NCI-H774 (cell line): ENCODE measurements at places on chromosomes 4 and X.

DNA sequence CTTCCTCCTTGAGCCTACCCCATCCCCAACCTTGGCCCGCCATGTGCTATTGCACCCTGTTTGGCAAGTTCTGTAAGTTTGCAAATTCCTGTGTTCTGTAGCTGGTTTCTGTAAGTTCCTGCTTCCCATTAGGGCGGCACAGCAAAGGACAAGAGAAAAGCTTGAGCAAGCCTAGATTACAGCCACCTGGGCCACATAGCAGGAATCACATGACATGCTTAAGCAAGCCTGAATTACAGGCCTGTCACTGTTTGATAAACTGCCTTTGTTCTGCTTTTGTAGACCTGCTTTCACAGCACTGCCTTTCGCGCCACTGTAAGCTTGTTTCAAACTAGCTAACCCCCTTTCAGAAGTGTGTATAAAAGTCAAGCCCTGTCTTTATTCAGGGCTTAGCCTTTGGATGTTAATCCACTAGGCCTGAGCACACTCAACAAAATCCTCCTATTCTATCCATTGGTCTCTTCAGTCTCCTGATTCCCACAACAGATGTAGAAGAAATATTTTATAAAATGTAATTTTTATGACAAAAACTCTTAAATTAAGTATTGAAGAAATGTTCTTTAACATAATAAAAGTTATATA is 906.8 kb upstream of the NDST4 start:
- DNase-seq = no peak

DNA sequence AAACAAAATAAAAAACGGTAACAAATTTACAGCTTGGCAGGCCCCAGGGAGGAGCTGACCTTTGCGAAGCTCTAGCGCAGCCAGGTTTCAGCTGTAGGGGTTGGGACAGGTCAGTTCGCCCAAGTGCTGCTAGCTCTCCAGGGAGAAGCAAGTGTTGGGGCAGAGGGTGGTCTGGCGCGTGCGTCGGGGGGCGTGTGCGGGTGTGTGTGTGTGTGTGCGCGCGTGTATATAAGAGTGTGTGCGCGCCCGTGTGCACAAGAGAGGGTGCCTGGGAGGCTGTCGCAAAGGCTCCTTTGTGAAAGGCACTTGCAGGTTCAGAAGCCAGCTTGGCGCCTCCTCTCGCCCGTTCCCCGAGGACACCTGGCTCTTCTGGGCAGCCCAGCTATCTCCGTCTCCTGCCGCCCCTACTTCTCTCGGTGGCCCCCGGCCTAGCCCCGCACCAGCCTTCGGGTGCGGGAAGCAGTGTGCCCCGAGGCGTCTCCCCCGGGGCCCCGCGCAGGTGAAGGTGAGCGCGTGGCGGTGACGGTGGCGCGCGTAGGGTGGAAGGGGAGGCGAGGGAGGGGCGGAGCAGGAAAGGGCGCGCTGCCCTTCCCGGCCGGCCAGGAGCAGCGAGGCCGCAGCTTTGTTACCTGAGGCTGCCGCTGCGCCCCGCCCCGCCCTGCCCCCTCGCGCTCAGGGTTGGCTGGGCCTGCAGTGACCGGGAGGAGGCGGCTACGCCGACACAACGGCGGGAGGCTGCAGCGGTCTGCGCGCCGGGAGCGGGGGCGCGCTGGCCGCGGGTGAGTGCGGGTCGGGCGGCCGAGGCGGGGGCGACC is at the start of gene FHDC1:
Gene FHDC1 (plus strand): TSS at position 693 of the 815 bp plus-strand sequence. CDS start 6,735 bp downstream, outside the sequence.
- peak; percentile 50 for DNase-seq

DNA sequence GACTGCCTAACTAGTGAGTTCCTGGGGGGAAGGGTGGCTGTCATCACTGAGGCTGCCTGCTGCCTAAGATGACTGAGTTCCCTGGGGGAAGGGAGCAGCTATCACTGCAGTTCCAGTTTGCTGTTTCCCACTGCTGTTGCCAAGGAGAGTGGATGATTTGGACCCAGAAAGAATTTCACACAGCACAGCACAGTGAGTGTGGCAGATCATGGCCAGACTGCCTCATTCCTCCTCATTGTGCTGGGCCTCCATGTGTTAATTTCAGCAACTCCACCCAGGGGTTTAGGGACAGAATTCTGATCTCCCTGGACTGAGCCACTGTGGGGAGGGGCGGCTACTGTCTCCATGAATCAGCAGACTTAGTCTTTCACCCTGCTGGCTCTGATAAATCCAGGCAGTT is 125.0 kb downstream of the TEX13C start:
- DNase-seq = no peak

DNA sequence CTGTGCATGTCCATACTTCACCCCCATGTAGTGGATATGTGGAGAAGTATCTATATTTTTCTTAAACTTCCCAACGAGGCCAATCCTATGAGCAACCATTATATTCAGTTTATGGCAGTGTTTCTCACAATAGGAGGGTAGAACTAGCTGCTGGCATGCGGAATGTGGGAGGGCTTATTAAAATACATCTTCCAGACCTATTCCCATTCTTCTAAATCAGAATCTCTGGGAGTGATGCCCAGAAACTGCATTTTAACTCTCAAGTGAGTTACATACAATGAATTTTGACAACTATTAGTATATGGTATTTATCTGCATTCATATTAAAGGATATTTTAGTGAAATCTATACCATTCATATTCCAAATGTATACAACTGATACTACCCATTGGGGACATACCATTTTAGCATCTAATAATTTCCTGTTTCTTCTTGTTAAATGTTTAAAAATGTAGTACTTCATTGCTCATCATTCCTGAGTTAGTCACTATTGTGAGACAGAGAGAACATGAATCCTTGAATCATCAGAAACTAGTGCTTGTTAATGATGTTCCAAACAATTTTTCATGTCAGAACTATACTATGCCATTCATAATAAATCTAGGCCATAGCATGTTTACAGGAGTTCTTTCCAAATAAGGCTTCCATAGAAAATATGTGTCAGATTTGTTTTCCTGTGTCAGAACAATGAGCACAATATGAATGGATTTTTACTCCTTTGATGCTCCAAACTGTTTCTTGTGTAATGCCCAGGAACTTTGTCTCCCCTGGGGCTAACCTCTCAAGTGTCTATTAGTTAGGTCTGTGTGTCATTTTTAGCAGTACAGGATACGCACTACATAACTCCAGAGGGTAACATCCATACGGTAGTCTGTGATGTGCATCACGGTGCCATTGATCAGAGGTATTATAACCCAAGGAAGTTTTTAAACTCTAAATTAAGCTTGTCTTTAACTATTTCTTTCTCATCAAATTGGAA is 198.8 kb upstream of the BMP3 start:
- no peak for DNase-seq

GRCh38 chrX:15973299-15973698 is 118.7 kb upstream of the AP1S2 start:
- DNase-seq = no peak

DNA sequence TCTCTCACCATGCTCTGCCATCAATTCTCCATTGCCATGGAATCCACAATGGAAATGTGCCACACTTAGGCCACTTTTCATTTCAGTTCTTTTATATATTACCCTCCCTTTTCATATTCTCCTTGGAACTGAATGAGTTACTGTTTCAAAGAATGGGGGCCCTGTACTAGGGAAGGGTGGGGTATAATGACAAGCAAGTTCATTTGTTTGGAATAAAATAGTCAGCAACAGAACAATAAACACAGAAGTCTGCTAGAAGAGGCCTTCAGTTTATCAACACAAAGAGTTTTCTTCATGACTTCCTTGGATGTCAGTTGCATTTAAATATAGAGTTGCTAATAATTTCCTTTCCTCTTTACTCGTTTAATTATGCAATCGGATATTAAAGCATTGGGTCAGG is 478.3 kb upstream of the FTHL17 start:
- no peak for DNase-seq

GRCh38 chr4:144547678-144548298 is 98.2 kb upstream of the HHIP start:
- no peak for DNase-seq

DNA sequence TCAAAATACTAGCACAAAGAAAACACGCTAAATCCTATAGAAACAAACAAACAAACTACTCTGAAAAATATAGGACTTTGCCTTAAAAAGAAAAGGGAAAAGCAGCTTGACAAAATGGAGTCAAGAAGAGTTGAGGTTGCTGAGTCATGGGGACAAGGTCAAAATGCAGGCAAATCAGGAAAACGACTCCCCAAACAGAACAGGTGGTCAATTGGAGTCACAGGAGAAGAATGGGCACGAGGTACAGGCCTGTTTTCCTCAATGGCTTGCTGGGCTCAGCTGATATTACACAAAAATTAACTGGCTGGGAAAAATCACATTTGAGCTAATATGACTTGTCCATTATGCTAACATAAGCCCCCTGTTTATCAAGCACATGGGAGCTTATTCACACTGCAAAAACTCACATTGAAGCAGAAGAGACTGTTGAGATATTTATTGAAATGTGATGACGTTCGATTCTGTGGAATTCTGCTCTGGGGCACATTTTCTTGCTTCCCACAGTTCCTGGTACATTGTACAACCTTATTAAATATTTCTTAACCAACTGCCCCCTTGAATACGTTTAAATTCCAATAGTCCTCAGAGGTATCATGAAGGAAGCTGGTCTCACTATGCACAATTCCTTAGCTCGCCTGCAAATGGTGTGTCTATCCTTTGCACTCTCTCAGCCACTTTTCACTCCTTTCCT is 1622.1 kb downstream of the STIM2 start:
- DNase-seq = no peak

DNA sequence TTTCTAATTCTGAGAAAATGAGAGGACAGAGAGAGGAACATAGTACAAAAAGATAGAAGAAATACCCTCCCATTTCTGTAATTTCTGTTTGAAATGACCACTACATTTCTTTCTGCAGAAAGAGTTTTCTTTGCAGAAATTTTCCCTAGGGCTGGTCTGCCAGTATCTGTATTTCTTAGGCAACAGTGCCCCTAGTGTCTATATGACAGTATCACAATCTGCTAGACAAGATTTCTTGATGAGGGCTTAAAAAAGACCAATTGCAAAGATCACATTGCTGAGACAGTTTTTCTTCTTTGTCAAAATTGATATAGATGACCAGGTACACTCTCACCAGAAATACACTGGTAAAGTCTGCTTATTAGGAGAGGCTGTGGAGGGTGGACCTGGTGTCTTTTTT is 81.0 kb upstream of the ZDHHC15 start:
- DNase-seq = peak; percentile 2

DNA sequence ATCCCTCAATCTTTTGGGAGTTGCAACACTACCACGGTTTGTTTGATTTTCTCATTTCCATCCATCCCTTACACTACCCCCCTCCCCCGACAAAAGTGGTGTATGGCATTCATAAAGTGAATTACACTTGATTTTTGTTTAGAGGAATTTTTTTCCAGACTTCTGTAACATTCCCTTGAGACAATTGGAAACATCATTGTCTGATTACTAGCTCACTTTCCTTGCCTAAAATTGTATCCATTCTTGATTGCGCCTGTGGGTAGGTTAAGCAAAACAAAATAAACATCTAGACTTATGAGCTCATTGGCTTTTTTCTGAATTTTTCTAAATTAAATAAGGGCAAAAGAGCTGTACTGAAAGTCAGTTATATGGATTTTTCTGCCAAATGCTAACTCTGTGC is 3.5 kb downstream of the GPC3 start:
- DNase-seq = no peak

GRCh38 chr4:1988327-1988724 is 20.4 kb downstream of the NELFA start:
- DNase-seq = no peak

DNA sequence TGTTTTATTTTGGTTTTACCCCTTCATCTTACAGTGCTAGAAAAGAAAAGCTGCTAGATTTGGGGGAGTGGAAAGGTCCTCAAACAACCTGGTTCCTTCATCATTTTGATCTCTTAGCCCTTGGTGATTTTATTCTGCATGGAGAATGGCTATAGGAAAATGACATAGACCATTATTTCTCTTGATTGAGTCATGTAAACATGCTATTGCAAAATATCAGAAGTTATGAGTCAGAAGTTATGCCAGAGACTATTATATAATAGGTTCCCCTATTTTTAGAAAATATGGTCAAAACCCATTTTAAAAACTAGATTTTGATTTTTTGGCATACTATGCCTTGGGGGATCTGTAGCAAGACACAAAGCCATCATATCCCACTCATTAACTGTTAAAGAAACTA is 83.7 kb upstream of the FAM9C start:
- DNase-seq = no peak

DNA sequence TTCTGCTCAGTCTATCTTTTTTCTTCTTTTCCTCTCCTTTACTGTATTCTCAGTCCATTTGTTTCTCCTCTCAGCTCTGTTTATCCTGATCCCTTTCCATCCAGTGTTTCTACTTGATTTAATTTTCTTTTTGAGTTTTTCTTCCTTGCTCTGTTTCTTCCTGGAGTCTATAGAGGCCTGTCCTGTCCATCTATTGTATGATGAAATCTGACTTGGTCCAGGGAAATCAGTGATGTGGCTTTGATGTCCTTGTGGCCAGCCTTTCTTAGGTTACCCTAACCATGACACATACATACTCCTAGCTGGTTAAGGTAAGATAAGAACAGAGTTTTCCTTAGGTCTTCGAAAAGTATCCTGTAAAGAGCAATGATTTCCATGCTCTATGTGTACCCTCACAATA is 89.3 kb upstream of the LNX1 start:
- DNase-seq = no peak

- DNase-seq = no peak
Observed at GRCh38 chrX:25015486-25016360, at the start of gene ARX. Gene ARX (minus strand): TSS chrX:25015965. CDS start chrX:25015737, 228 bp downstream.
